ENCODE measurements at places on chromosomes 5 and 9. TPM values are rescaled to one million over a fixed set of nuclear protein-coding genes. Genes with fewer than 3 reads are reported as not detected.
A peak's percentile ranks its signal among the peaks of the same experiment; 100 is the strongest.

- DNase-seq, result peak; percentile 3
Measured at GRCh38 chr5:15209053-15209762, 290.8 kb upstream of the FBXL7 start.

DNA sequence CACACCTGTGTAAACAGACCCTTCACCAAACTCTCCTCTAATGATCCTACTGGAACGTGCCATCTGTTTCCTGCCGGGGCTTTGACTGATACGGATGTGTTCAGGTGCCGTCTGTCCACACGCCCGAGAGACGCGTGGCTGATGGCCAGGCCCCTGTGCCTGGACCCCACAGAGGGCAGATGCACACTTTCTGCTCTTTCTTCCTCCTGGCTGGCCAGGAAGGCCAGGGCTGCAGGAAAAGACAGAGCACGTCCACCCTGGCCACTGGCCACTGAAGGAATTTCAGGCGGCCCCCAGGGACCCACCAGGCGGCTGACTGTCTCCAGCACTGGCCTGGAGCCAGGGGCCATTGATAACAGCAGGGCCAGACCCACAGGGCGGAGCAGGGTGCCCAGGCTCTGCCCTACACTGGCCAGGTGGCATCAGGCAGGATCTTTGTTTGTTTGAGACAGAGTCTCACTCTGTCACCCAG, 3.6 kb upstream of the ENG start:
- peak; percentile 82 for DNase-seq

DNA sequence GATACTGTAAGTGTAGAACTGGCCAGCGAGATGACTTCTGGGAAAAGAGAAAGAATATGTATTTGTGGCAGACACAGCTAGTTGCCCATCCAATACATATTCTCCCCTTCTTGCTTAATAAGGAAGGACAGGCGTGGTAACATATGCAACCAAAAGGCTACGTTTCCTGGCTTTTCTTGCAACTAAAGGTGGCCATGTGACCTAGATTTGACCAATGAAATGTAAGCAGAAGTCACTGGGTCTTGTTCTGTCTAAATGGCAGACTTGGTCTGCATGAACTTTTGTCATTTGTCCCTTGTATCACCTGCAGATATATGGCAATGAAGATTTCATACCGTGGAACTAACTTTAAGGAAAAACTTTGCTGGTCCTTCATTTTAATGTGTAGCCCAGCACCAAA, 183.8 kb downstream of the CDH12 start:
- no peak for DNase-seq

GRCh38 chr5:115888027-115888426, 46.3 kb downstream of the AP3S1 start:
- no peak for DNase-seq

DNA sequence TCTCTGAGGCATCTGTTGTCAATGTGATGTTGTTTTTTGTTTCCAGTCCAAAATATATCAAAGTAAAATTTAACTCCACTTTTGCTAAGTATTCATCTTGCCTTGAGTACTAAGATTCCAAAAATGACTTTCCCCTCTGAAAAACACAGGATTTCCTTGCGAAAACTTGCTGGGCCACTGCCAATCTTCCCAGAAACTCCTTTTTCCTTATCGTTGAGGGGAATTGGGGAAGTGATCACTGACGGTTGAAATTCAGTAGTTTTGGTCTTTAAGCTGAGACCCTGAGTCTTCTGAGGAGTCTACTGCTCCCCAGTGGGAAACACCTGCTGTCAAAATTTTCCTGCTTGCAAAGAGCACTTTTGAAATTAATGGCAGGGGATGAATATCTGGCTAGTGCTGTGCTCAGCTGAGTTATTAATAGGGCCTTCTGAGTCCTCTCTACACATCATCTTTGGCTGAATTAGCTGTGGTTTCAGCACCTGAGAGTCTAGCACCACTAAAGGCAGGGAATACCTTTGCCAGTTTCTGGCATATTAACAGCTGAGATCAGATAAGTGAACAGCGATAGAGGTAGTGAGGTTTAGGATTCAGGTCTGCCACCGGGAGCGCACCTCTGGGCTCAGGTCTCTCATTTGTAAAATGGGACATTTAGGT, 18.0 kb downstream of the TLR4 start:
- no peak for DNase-seq

Gene CDH10
- polyA plus RNA-seq, result 0.24 TPM

Gene FGFR4
- polyA plus RNA-seq, result 4.4 TPM

All from SK-N-SH (cell line).